Heart left ventricle (tissue), 16 donors: ENCODE measurements at places on chromosomes 11 and 22. TPM values are rescaled to one million over a fixed set of nuclear protein-coding genes. Genes with fewer than 3 reads are reported as not detected.
A peak's percentile ranks its signal among the peaks of the same experiment; 100 is the strongest.

DNA sequence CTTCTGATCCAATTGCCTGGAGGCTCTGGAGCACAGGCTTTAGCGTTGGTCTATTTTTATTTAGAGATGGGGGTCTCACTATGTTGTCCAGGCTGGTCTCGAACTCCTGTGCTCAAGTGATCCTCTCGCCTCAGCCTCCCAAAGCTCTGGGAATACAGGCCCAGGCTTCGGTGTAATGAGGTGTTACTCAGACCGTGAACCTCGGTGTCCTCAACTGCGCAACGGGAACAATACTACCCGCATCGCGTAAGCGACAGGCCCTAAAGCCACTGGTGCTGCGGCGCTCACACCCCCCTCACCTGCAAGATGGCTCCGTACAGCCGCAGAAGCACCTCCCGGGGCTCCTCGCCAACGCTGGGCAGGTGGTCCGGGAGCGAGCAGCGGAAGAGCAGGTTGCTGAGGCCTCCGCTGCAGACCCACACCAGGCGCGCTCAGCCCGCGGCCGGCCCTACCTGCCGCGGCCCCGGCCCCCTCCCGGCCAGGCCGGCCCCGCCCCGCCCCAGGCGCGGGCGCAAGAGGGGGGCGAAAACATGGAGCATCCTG, 628 bp downstream of the CHKB start:
- H3K4me3 ChIP-seq = peak overlapping the region; percentile 95
- H3K36me3 ChIP-seq = peaks cover 13% of the 10 kb centered on the region
- no peaks in the 10 kb centered on the region for H3K27me3 ChIP-seq
- H3K4me1 ChIP-seq = peaks cover 20% of the 10 kb centered on the region

DNA sequence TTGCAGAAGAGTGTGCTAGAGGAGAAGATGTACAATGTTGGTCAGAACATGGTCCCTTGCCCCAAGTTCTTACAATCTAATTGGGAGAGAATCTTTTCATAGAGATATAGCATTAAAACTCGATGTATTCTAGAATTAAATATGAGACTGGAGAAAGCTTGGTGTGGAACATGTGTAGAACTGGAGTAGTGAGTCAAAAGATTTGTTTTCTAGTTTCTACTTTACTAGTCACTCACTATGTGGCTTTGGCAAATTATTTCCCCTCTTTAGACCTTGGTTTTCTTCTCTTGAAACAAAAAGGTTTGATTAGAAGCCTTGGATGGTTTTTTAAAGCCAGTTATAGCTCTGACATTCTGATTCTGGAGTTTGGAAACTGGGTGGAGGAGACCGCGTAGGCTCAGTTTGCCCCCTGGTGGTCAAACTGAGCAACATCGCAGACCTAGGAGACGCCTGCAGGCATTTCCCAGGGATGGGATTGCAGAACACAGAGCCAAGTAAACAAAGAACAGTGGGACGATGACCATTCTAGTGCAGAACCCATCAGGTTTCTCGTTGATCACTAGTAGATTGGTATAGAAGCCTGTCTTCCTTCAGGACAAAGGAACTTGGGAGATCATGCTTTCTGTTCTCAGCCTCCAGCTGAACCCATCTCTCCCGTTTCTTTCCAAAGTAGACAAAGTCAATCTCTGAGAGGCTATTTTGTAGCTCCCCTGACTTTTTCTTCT, 8.5 kb upstream of the CHRDL2 start:
- no peaks in the 10 kb centered on the region for H3K36me3 ChIP-seq
- H3K27me3 ChIP-seq = no peaks in the 10 kb centered on the region
- H3K4me3 ChIP-seq = no peak overlapping the region
- peak; percentile 58 for DNase-seq
- no peak overlapping the region for H3K27ac ChIP-seq

DNA sequence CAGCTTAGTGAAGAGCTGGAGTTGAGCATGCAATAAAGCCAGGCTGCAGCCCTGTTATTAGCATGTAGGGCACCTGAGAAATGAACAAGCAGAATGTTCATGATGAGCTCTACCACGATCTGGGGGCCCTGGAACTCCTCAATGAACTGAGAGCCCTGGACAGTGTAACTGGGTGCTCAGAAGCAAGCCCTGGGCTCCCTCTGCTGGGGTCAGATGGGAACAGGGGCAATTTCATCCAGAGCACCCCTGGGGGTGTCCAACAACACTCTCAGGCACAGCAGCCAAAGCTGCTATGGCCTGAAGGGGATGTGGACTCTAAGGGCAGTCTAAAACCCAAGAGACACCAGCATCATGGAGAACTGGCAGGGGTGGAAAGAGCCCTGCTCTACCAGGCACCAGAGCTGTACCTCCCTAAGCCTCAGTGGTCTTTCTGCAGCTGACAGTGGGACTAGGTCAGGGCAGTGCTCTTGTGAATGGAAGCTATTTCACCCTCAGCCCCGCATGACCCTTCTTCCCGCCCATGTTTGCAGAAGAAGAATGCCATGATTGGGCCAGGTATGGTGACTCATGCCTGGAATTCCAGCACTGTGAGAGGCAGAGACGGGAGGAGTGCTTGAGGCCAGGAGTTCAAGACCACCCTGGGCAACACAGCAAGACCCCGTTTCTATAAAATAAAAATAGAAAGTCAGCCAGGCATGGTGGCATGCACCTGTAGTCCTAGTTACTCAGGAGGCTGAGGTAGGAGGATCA, 28.9 kb downstream of the THOC5 start:
- no peak for DNase-seq
- no peak overlapping the region for H3K27ac ChIP-seq
- H3K4me1 ChIP-seq = no peaks in the 10 kb centered on the region

Gene RELT
- 2.1 TPM for total RNA-seq

Gene MMP13
- not detected for total RNA-seq
